NCI-H2081 treated with DMSO at 0.1 percent for 48 hours (cell line): ENCODE measurements at places on chromosomes 6 and 20.

GRCh38 chr20:34345402-34345736 is 17.7 kb upstream of the ITCH start:
- no peak for DNase-seq

- no peak for DNase-seq
Measured at GRCh38 chr6:169858935-169859351, 107.5 kb downstream of the ERMARD start.

GRCh38 chr20:53929974-53930650 is 140.3 kb downstream of the BCAS1 start:
- no peak for DNase-seq

DNA sequence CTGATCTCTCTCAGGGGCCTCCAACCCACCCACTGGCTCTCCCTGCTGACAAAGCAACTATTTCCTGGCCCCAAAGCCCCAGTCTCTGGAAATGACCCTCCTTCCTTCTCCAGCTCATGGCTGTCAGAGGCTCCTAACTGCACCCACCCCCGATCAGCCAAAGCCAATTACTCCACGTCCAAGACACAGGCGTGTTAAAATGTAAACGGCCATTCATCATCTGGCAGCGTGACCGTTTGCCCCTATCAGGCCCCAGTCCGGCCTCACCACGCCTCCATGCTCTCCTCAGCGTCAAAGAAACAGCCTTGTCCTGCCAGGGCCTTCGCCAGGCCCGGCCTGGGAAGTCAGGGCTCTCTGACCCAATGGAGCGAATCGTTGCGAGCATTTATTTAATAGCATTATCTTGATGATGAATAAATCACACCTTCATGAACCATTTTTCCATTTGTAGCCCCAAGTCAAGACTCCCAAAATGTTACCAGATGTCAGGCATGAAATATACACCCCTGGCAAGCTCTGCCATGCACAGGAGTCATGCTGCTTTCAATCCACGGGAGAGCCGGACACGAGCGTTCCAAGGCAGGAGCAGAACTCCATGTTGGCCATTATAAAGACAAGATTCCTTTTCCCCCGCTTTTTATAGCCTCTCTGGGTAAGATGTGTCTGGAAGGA is 17.7 kb downstream of the RIPOR3 start:
- DNase-seq: no peak
